ENCODE measurements at places on chromosomes 11 and 22.

- H3K27me3 ChIP-seq = no peaks in the 10 kb centered on the region
- no peaks in the 10 kb centered on the region for H3K4me1 ChIP-seq
- DNase-seq = no peak
- no peak overlapping the region for H3K4me3 ChIP-seq
- no peaks in the 10 kb centered on the region for H3K36me3 ChIP-seq
Measured at GRCh38 chr11:1350086-1350725, 39.5 kb upstream of the BRSK2 start.

- H3K27me3 ChIP-seq = no peaks in the 10 kb centered on the region
- H3K36me3 ChIP-seq = no peaks in the 10 kb centered on the region
- no peaks in the 10 kb centered on the region for H3K4me1 ChIP-seq
- H3K4me3 ChIP-seq = no peak overlapping the region
- DNase-seq = no peak
Measured at GRCh38 chr11:130760515-130761125, 155.7 kb downstream of the SNX19 start.

DNA sequence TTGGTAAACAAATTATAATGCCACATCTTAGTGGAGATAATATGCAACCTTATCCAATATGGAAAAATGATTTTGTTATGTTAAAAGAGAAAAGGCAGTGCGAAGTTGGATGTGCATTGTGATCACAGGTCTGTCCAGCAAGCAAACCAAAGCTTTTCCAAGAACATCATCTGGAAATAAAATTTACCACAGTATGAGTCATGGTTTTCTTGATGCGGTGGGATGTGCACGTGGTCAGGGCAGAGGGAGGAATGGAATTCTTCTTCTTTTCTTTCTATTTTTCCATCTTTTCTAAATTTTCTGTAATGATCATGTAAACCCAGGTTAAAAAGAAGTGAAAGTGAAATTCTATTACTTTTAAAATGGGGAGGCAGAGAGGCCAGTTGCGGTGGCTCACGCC is 169.8 kb downstream of the C11orf91 start:
- no peak overlapping the region for H3K4me3 ChIP-seq
- H3K27me3 ChIP-seq = peaks cover 25% of the 10 kb centered on the region
- no peak for DNase-seq
- no peak overlapping the region for H3K27ac ChIP-seq

- peaks cover 4% of the 10 kb centered on the region for H3K4me1 ChIP-seq
- H3K4me3 ChIP-seq = no peak overlapping the region
- DNase-seq = no peak
Measured at GRCh38 chr11:78622666-78623065, 48.0 kb upstream of the NARS2 start.

- DNase-seq = no peak
- H3K36me3 ChIP-seq = no peaks in the 10 kb centered on the region
- H3K27ac ChIP-seq = no peak overlapping the region
- H3K4me3 ChIP-seq = no peak overlapping the region
- no peaks in the 10 kb centered on the region for H3K27me3 ChIP-seq
Measured at GRCh38 chr11:132051704-132052103, 681.3 kb downstream of the NTM start.

Measured in activated B cell treated with CpG ODN at 0.5 μM for 24 hours (primary cell).